Adipose tissue (tissue), 3 donors: ENCODE measurements at places on chromosomes 6 and 20. TPM values are rescaled to one million over a fixed set of nuclear protein-coding genes. Genes with fewer than 3 reads are reported as not detected.

The SYNE1 gene
- 50.4 TPM for polyA plus RNA-seq

The ASIP gene
- polyA plus RNA-seq = not detected

The ANKRD6 gene
- 4.1 TPM for polyA plus RNA-seq

The KHDC1L gene
- not detected for polyA plus RNA-seq

The TBCC gene
- 15.5 TPM for polyA plus RNA-seq

The LAMA4 gene
- 10.0 TPM for polyA plus RNA-seq

The TMEM244 gene
- not detected for polyA plus RNA-seq

The UQCC2 gene
- polyA plus RNA-seq = 52.3 TPM

The OR2H1 gene
- not detected for polyA plus RNA-seq

The BMP5 gene
- polyA plus RNA-seq = 0.11 TPM

The GATA5 gene
- polyA plus RNA-seq = 0.65 TPM

The RAMACL gene
- polyA plus RNA-seq = 0.18 TPM

The KIFC1 gene
- 0.56 TPM for polyA plus RNA-seq

The SMOC2 gene
- polyA plus RNA-seq = 34.4 TPM

The PRSS35 gene
- 0.42 TPM for polyA plus RNA-seq

The SRF gene
- 29.9 TPM for polyA plus RNA-seq

The COL11A2 gene
- polyA plus RNA-seq = 0.88 TPM

The EHMT2 gene
- polyA plus RNA-seq = 20.1 TPM

The HCK gene
- 30.9 TPM for polyA plus RNA-seq

The SLC17A9 gene
- 2.0 TPM for polyA plus RNA-seq

The ANKRD66 gene
- not detected for polyA plus RNA-seq

The OR2B6 gene
- polyA plus RNA-seq = not detected

The FAM209A gene
- polyA plus RNA-seq = 0.79 TPM

The SLC35D3 gene
- polyA plus RNA-seq = 0.52 TPM

The DEF6 gene
- polyA plus RNA-seq = 17.3 TPM

The ADGRF1 gene
- 0.22 TPM for polyA plus RNA-seq

The STMND1 gene
- not detected for polyA plus RNA-seq

The CDKN1A gene
- polyA plus RNA-seq = 540 TPM

The EPPIN gene
- not detected for polyA plus RNA-seq

The SLC35F1 gene
- polyA plus RNA-seq = 0.49 TPM

The FKBP5 gene
- 356 TPM for polyA plus RNA-seq

The XKR7 gene
- polyA plus RNA-seq = under 0.01 TPM
